Neural progenitor cell (in vitro differentiated cells): ENCODE measurements at places on chromosomes 4 and X. TPM values are rescaled to one million over a fixed set of nuclear protein-coding genes. Genes with fewer than 3 reads are reported as not detected.

GRCh38 chrX:20515841-20516461, 249.2 kb upstream of the RPS6KA3 start:
- DNase-seq, result no peak
- H3K4me1 ChIP-seq, result no peaks in the 10 kb centered on the region
- no peak overlapping the region for H3K27ac ChIP-seq
- H3K27me3 ChIP-seq, result no peaks in the 10 kb centered on the region

Gene GAGE12E
- not detected in 2 replicates for total RNA-seq

DNA sequence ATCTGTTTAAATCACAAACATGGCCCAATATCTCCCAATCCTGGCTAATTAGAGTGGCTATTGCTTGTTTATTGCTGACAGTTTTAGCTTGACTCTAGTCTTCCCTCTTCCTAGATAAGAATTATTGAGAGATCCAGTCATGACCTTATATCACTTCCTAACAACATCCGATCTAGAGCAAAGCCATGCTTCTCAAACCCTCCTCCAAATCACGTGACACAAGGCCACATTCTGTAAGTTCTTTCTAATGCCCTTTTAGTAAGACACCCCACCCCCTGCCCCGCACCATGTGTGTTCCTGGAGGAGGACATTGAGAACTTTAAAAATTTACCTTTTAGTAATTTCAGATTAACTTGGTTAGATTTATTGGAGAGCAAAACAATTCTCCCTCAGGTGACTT, 40.6 kb upstream of the RASSF6 start:
- no peak for DNase-seq
- no peak overlapping the region for H3K4me3 ChIP-seq
- H3K27me3 ChIP-seq, result no peaks in the 10 kb centered on the region
- no peaks in the 10 kb centered on the region for H3K4me1 ChIP-seq
- H3K36me3 ChIP-seq, result no peaks in the 10 kb centered on the region

Gene L1CAM
- 0.49 and 1.7 TPM in 2 replicates for total RNA-seq

Gene TMEM255A
- total RNA-seq, result 2.0 and 3.5 TPM in 2 replicates

Gene RADX
- total RNA-seq, result 10.5 and 14.2 TPM in 2 replicates

Gene DOK7
- total RNA-seq, result 0.22 TPM in 1 of 2 replicates, not detected in the other

- no peak overlapping the region for H3K27ac ChIP-seq
- no peaks in the 10 kb centered on the region for H3K36me3 ChIP-seq
- no peak overlapping the region for H3K4me3 ChIP-seq
- peaks cover 3% of the 10 kb centered on the region for H3K4me1 ChIP-seq
- no peak for DNase-seq
Observed at GRCh38 chr4:89248879-89249281, 58.7 kb downstream of the GPRIN3 start.

- H3K4me3 ChIP-seq, result no peak overlapping the region
- H3K36me3 ChIP-seq, result no peaks in the 10 kb centered on the region
- H3K4me1 ChIP-seq, result peaks cover 31% of the 10 kb centered on the region
- no peak for DNase-seq
- H3K27ac ChIP-seq, result no peak overlapping the region
Observed at GRCh38 chr4:4787421-4787820, 72.0 kb upstream of the MSX1 start.

GRCh38 chr4:7956270-7956808, 16.7 kb upstream of the AFAP1 start:
- DNase-seq, result no peak
- H3K27me3 ChIP-seq, result no peaks in the 10 kb centered on the region
- no peak overlapping the region for H3K27ac ChIP-seq
- no peak overlapping the region for H3K4me3 ChIP-seq
- H3K36me3 ChIP-seq, result no peaks in the 10 kb centered on the region

Gene ZCCHC4
- total RNA-seq, result 20.5 and 23.9 TPM in 2 replicates

DNA sequence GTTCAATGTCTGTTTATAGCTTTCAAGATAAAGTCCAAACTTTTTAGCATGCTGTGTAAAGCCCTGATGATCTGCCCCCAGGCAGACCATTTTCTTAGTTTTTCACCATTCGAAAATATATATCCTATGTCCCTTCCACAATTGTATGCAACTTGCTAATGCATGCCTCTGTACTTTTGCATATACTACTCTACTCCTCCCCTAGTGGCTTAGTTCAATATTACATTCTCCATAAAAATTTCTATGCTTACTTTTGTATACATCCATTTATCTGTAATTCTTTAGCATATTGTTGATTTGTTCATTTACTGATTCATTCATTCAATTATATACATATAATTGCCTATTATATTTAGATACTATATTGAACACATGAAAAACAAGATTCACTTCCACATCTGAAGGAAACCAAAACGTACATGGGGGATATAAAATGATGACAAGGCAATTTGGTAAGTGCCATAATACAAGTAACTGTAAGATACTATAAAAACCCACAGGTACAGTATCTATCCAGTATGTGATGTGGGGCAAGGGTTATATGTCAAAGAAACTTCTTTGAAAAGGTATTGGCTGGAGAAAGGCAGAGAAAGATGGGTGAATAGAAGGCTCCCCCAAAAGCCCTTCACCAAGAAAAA, 902.5 kb downstream of the FAM133A start:
- H3K27ac ChIP-seq, result no peak overlapping the region
- no peak for DNase-seq
- H3K4me1 ChIP-seq, result no peaks in the 10 kb centered on the region
- H3K36me3 ChIP-seq, result no peaks in the 10 kb centered on the region

DNA sequence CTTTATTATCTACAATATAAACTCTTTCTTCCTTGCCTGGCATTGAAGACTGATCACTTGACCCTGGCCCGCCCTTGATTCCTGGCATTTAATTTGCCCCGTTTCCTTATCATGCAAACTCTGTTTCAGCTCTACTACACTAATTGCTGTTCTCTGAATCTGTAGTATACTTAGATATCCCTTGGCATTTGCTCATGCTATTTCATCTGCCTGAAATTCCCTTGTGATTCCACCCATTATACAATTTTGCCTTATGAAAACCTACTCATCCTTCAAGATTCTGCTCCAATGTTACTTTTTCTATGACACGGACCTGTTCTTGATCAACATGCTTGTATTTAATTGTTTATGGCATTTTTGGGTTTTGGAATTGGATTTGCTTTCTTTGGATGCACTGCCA, 459.9 kb upstream of the AMOT start:
- DNase-seq, result no peak
- H3K27ac ChIP-seq, result no peak overlapping the region
- no peaks in the 10 kb centered on the region for H3K4me1 ChIP-seq
- no peaks in the 10 kb centered on the region for H3K27me3 ChIP-seq
- no peaks in the 10 kb centered on the region for H3K36me3 ChIP-seq
- no peak overlapping the region for H3K4me3 ChIP-seq

- H3K27me3 ChIP-seq, result no peaks in the 10 kb centered on the region
- no peak overlapping the region for H3K27ac ChIP-seq
- H3K4me3 ChIP-seq, result no peak overlapping the region
- H3K36me3 ChIP-seq, result no peaks in the 10 kb centered on the region
- H3K4me1 ChIP-seq, result peaks cover 8% of the 10 kb centered on the region
Observed at GRCh38 chr4:172982151-172982590, 186.4 kb upstream of the GALNT7 start.

Gene CNGA1
- 0.37 and 1.5 TPM in 2 replicates for total RNA-seq

- no peaks in the 10 kb centered on the region for H3K27me3 ChIP-seq
- H3K4me1 ChIP-seq, result peaks cover 3% of the 10 kb centered on the region
- H3K36me3 ChIP-seq, result no peaks in the 10 kb centered on the region
- no peak for DNase-seq
- H3K27ac ChIP-seq, result no peak overlapping the region
Observed at GRCh38 chrX:44400588-44400987, 57.1 kb upstream of the EFHC2 start.

DNA sequence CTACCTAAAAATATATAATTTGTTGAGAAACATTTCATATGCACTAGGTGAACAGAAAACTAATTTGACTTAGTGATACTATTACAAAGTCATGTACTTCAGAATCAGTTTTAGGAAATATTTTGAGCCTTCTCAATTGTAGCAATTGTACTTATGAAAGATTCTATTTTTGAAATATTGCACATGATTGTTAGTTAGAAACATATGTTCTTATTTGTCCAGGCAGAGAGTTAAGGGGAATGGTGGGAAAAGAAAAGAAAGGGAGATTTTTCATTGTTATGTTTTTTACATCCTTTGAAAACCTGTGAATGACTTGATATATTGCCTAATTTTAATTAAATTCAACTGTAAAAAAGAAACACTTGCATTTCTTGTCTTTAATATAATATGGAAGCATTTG, 66.0 kb downstream of the GLRB start:
- no peak overlapping the region for H3K27ac ChIP-seq
- H3K27me3 ChIP-seq, result no peaks in the 10 kb centered on the region
- no peaks in the 10 kb centered on the region for H3K36me3 ChIP-seq
- no peaks in the 10 kb centered on the region for H3K4me1 ChIP-seq
- DNase-seq, result no peak

DNA sequence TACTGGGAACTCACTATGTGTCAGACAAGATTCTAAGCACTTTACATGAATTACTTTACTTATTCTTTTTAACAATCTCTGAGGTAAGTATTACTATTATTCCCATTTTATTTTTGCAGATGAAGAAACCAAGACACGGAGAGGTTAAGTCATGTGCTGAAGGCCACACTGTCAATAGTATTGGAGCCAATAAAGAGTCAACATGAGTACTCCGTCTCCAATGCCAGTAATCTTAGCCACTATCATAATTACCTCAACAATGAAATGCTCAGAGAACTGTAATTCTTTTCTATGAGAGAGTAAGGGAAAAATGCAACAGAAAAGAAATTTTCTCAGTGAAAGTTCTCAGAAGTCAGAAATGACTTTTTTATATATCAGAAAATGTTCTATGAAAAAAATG, 12.7 kb downstream of the EGF start:
- H3K4me1 ChIP-seq, result peaks cover 28% of the 10 kb centered on the region
- H3K27ac ChIP-seq, result no peak overlapping the region
- no peak overlapping the region for H3K4me3 ChIP-seq
- no peaks in the 10 kb centered on the region for H3K36me3 ChIP-seq
- DNase-seq, result no peak
- H3K27me3 ChIP-seq, result no peaks in the 10 kb centered on the region

GRCh38 chr4:4857001-4857808, 2.3 kb upstream of the MSX1 start:
- no peak overlapping the region for H3K27ac ChIP-seq
- H3K4me3 ChIP-seq, result no peak overlapping the region
- DNase-seq, result no peak

Gene TMPRSS11F
- not detected in 2 replicates for total RNA-seq
